ENCODE measurements at places on chromosomes 3 and 15.

GRCh38 chr3:40366203-40367162 lies 20.5 kb upstream of the ENTPD3 start:
- no peak for DNase-seq

- no peak for DNase-seq
These were observed 460.6 kb upstream of the ALCAM start for GRCh38 chr3:104906001-104906639.

- no peak for DNase-seq
These were observed 2.2 kb upstream of the THRB start for GRCh38 chr3:24496529-24497482.

GRCh38 chr3:157532529-157533297 lies 29.5 kb upstream of the VEPH1 start:
- no peak for DNase-seq

DNA sequence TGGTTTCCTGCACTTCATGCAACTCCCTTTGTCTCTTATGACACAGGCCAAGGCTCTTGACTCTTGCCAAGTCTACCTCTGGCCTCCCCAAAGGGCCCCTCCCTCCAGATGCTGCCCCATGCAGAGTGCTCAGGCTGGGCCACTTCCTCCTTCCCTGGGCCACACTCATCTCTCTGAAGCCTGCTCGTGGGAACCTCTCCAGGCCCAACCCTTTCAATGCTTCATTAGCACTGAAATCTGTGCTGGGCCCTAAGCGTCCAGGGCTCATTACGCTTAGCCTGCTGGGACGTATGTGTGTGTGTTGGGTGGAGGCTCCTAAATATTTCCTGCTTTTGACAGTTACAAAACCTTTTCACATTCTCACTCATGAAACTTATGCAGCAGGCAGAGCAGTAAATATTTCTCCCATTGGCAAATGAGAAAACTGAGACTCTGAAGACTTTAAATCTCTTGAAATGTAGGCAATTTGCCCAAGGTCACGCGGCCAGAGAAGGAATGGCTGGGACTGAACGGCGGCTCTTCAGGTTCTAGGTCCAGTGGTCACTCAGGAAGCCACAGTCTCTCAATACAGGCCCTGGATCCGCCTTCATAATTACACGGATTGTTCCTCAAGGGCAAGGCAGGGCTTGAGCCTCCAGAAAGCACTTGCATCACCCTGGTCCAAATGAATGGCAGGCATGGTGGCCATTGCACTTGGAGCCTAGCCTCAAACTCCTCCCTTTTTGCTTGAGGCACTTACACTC lies 241.7 kb upstream of the HES1 start:
- DNase-seq = no peak

GRCh38 chr3:167814441-167814951 lies 79.0 kb downstream of the SERPINI1 start:
- no peak for DNase-seq

Measured in stimulated activated CD4-positive, alpha-beta T cell treated with anti-CD3 and anti-CD28 coated beads, Interleukin-1b, Interleukin-23, amount 100 ng/mL, for 1 hour (primary cell).